Stimulated activated CD4-positive, alpha-beta T cell treated with anti-CD3 and anti-CD28 coated beads, Interleukin-4, amount 100 ng/mL, for 4 hours (primary cell): ENCODE measurements at places on chromosomes 16 and 17.

GRCh38 chr16:10465821-10466220 lies 80.0 kb downstream of the ATF7IP2 start:
- DNase-seq: no peak

- DNase-seq: no peak
Measured at GRCh38 chr16:4826980-4827379, 20.1 kb downstream of the GLYR1 start.

DNA sequence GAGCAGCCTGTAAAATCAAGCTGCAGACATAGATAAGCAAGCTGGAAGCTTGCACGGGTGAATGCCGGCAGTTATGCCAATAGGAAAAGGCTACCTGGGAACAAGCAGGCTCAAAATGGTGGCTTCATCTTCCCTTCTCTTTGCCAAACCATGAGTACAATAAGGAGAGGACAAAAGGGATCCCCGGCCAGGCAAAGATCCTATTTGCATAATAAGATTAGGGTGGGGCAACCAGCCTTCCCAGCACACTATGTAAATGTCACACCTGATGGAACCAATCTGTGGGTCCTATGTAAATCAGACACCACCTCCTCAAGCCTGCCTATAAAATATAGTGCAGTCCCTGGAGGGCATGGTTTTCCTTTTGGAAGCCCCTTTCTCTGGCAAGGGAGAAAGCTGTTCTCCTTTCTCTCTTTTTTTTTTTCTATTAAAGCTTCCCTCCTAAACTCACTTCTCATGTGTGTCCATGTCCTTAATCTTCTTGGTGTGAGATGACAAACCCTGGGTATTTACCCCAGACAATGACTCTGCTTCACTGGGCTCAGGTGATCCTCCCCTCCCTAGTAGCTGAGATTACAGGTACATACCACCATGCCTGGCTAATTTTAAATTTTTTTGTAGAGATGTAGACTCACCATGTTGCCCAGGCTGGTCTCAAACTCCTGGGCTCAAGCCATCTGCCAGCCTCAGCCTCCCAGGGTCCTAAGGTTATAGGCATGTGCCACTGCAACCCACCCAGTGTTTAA lies 44.2 kb downstream of the PSMD12 start:
- DNase-seq: no peak

- no peak for DNase-seq
Measured at GRCh38 chr16:89787365-89787805, 29.1 kb downstream of the FANCA start.

- DNase-seq: no peak
Measured at GRCh38 chr17:10089196-10089804, 109.1 kb downstream of the GAS7 start.

DNA sequence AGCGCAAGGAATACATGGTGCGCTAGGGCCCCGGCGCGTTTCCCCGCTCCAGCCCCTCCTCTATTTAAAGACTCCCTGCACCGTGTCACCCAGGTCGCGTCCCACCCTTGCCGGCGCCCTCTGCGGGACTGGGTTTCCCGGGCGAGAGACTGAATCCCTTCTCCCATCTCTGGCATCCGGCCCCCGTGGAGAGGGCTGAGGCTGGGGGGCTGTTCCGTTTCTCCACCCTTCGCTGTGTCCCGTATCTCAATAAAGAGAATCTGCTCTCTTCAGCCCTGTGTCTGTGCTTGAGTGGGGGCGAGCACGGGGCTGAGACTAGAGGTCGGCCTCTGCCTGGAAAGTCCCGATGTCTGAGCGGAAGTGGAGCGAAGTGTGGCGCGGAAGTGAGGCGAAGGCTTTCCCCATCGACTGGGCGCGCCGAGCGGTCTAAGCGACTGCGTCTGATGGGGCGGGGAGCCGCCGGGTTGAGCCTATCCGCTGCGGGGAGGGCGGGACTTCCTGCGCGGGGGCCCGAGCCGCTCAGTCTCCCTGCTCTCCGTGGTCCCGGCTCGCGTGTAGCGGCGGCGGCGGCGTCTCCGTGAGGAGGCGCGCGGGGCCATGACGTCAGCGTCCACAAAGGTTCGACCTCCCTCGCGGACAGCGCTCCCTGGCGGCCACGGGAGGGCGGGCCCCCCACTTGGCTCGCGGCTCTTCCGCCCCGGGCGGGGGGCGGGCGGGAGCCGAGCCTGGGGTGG lies 2.0 kb downstream of the RNASEK start:
- peak; percentile 96 for DNase-seq

DNA sequence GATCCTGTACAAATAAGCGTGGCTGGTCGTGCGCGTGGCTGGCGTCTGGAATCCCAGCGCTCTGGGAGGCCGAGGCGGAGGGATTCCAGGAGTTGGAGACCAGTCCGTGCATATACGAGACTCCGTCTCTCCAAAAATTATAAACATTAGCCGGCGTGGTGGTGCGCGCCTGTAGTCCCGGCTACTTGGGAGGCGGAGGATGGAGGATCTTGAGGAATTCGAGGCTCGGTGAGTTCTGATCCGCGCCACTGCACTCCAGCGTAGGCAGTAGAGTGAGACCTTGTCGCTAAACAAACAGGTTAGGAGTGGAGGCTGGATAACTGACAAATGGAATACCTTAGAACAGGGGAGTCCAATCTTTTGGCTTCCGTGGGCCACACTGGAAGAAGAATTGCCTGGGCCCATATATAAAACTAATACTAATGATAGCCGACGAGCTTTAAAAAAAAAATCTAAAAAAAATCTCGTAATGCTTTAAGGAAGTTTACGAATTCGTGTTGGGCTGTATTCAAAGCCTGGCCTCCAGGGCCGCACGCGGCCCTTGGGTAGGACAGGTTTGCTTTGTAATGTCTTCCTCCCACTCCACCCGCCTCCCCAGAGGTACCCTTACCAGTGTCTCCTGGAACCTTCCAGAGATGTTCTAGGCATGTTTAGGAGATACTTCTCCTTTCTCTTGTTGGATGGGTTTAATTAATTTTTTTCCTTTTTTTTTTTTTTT lies 909 bp upstream of the RSL1D1 start:
- DNase-seq: no peak

DNA sequence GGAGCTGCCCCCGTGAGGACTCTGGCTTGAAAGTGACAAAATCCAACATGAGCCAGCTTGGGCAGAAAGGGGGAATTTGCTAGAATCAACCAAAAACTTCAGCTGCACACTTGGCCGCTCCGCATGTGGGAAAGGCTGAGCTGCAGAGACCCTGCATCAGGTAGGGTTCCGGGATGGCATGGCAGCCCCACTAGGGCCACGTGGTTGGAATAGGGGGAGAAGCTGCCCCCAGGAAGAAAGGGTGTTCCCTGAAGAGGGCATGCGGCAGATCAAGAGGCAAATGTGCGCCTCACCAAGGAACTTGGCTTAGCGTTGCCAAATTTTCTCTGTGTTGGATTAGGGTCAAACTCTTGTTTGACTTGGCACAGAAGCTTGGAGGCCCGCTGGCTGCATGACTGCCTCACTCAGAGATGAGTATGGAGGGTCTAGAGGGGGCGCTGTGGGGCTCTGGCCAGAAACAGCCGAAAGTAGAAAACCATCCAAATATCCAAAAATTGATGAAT lies 29.2 kb upstream of the WFIKKN2 start:
- DNase-seq: no peak

DNA sequence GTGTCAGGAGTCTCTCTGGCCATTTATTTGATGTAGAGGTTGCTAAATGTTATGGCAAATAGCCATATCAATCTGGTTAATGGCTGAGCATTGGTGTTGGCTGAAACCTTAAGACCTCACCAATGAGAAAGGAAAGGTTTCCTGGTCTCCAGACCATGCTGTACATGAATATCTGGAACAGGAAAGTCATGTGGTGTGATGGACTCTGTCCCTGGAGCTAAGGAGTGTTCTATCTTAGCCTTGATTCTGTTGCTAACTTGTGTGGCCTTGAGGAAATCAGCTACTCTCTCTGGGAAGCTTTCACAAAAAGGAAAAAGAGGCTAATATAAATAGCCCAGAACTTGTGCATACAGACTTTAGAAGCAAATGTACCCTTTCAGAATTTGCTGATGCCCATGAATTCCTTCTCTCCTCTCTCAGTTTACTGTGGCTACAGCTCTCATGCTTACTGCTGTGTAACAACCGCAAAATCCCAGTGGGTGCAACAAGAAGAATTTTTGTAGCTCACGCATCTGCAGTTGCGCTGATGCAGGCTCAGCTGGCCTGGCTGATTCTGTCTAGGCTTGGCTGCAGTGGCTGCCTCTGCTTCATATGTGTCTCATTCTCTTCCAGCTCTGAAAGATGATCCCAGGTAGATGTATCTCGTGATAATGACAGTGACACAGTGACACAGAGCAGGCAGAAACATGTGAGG lies 287.5 kb downstream of the NPIPA8 start:
- DNase-seq: no peak
